Astrocyte of the spinal cord (primary cell): ENCODE measurements at places on chromosomes 7 and 10.
A peak's percentile ranks its signal among the peaks of the same experiment; 100 is the strongest.

DNA sequence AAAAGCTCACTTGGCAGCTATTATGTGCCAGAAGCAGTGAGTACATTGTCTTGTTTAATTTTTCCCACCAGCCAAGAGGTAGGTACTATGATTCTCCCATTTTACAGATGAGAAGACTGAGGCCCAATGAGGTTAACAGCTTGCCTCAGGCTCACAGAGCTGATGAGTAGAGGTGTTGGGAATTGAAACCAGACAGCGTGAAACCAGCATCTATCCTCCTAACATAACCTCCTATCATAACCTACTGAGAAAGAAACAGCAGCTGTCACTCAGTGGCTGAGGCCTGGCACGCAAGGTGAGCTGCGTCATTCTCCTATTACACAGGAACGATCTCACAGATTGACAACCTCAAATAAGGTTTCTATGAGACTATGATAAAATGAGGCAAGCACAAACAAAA, 6.2 kb downstream of the PYROXD2 start:
- no peak for DNase-seq

- no peak for DNase-seq
Measured at GRCh38 chr7:16532272-16532671, 5.6 kb downstream of the LRRC72 start.

DNA sequence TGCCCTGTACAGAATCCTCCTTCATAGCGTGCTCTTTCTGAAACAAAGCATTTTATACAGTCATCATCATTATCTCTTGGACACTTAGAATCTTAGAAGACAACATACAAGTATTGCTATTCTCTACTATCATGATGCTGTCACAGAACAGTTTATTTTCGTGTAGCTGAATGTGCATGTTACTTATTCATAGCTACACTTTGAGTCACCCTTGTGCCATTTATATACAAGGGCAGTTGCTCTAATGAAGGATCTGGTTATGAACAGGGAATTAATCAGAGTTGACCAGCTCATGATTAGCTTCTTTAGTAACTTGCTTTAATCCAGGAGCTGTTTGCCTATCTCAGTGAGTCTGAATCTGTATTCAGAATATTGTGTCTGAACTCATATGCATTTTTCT, 11.2 kb downstream of the CASP2 start:
- DNase-seq = no peak

DNA sequence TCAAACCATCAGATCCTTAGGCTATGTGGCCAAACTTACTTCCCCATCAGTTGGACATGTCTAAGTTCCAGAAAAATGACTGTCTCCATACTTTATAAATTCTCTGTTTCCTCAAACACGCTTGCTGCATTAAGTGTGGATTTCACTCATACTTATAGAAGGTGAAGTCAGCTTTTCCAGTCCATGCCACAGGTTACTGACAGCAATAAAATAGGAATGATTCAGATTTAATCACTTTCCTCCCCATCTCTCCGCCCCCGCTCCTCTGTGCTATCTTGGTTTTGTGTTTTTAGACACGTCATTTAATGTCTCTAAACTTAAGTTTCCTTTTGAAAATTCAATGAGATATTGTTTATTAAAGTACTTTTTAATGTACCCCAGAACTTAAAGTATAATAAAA, 1098.0 kb upstream of the C7orf33 start:
- peak; percentile 56 for DNase-seq

- peak; percentile 62 for DNase-seq
Measured at GRCh38 chr7:30863706-30864035, 48.0 kb upstream of the AQP1 start.

GRCh38 chr10:10830293-10830986, 187.2 kb upstream of the CELF2 start:
- DNase-seq = peak; percentile 88

GRCh38 chr7:138500892-138501291, 40.8 kb downstream of the TRIM24 start:
- no peak for DNase-seq

DNA sequence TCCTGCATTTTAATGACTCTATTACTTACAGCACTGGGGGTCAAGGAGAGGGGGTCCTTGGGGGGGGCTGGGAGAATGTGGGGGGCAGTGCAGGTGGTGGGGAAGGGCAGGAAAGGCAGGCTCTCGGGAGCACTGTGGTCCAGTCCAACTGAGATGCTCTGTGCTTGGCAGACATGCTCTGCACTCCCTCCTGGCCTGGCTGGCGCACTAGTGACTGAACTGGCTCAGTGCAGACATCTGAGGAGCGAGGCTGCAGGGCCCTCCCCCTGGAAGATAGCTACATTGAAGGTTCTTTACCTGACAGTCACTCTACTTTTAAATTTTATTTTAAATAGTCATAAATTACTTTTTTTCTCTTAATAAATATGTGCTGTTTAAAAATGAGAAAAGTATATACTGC, 105.7 kb downstream of the NEURL1 start:
- no peak for DNase-seq

DNA sequence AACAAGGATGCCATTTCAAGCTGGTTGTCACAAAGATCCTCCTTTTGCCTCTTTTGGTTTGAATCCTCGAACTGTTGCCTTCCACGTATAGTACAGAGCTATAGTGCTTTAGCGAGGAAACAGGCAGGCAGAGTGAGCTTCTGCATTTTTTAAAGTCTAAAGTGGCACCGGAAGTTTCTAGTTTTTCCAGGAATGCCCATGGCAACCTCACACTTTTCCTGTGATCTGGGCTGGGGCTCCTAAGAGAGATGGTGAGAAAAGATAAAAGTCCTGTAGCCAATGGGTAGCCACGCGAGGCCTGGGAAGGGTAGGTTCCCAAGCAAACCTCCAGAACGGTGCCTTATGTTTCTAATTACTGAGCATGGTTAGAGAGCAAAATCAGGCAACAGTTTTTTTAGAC, 76.7 kb downstream of the CALD1 start:
- DNase-seq = no peak

- no peak for DNase-seq
Measured at GRCh38 chr10:7306616-7307015, 104.2 kb downstream of the SFMBT2 start.

DNA sequence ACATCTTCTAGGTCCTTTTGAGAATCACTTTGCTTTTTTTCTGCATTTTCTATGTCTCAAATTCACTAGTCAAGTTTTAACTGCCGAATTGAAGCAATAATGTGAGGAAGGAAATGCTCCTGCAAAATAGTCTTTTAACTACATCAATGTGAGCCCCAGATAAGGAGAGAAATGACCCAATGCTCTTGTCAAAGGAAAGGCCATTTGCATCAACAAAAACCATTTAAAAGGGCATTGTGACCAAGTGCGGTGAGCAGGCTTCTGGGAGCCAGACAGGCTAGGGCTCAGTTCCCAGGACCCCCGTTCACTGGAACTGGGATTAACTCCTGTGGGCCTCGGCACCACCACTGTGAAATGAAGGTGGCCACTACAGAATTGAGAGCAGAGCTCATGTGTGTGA, 127.9 kb upstream of the EEPD1 start:
- no peak for DNase-seq

DNA sequence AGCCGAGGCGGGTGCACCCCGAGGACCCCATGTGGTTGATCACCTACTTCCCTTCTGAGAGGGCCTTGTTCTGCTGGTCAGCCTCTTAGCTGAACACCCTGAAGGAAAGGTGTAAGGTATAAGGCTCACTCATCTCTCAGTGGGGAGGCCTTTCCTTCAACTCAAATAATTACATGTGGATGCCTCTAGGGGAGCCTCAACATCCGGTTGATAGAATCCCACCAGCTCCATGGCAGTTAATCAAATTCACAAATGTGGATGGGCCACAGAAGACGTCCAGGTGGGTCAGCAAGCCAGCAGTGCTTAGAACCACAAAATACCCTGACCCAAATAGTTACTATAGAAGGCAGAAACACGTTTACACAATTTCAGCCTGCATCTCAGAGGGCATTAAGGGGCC, 37.7 kb upstream of the ZNF32 start:
- no peak for DNase-seq

GRCh38 chr10:97197030-97197500, 11.3 kb upstream of the SLIT1 start:
- no peak for DNase-seq

DNA sequence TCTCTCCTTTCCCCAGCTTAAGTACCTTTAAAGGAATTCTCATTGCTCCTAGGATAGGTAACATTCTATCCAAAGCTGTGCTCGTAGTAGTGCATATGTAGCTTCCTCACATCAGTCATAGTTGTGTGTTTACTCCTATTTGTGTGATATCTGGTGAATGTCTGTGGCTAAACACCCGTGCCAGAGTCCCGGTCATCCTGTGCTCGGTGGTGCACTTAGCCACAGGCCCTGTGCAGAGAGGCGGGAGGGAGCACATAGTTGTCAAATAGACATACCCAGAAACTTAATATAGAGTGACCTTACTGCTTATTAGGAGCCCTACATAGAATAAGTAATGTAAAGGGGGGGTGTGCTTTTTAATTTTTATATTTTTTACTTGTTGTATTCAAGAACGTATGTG, 76.6 kb downstream of the RBM33 start:
- DNase-seq = no peak

DNA sequence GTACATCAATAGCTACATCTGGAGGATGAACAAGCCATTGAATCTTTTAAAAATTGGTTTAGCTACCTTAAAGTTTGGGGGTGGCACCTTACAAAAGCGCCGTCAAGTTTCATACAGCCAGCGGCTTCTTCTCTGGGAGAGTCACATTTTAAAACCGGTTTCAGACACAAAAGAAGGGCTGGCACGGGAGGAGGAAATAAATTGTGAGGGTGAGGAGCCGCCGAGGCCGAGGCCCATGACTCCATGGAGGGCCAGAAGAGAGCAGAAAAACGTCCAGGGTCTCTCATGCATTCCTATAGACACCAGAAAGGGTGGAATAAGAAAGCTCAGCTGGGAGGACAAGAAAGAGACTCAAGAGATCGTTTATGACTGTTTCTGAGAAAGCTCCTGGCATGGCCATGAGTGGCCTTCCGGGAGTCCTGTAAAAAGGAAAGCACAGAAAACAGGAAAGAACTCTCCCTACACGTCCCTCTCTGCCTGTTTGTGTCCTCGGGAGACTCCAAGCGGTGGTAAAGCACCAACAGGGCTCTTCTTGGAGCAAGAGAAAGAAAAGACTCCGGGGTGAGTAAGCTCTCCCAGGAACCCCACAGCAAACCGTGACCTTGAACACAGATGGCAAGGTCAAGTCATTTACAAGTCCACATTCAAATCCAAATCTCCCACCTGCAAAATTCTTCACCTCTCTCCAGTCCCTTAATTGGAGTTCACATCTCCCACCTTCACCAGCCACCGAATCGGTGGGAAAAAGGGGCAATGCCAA, 1.8 kb downstream of the FRAT2 start:
- DNase-seq = peak; percentile 83

GRCh38 chr7:144038887-144039286, 9.9 kb upstream of the OR2A5 start:
- no peak for DNase-seq

DNA sequence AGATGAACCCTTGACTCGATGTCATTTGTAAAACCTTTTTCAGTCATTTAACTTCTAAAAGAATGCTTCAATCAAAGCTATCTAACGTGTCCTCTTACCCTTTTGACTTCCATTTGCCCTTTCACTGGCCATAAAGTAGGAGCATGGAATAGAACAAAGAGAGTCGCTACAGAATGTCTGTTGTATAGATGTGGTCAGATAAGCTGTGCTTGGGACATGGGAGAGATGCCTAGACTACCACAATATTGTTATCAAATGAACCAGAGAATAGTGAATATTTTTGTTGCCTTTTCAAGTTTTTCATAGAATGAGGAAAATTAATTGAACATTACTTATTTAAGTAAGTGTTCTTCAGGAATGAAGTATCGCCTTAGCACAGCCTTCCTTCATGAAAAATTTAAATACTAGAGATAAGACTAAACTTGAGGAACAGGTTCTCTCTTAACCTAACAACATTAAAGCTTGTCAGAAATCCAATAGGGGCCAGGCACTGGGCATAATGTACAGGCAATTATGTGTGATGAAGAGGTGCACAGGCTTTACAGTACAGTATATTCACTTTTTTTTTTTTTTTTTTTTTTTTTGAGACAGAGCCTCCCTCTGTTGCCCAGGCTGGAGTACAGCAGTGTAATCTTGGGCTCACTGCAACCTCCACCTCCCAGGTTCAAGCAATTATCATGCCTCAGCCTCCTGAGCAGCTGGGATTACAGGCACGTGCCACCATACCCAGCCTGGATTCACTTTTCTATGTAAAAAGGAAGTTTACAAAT, 7.5 kb upstream of the KMT2E start:
- DNase-seq = no peak

DNA sequence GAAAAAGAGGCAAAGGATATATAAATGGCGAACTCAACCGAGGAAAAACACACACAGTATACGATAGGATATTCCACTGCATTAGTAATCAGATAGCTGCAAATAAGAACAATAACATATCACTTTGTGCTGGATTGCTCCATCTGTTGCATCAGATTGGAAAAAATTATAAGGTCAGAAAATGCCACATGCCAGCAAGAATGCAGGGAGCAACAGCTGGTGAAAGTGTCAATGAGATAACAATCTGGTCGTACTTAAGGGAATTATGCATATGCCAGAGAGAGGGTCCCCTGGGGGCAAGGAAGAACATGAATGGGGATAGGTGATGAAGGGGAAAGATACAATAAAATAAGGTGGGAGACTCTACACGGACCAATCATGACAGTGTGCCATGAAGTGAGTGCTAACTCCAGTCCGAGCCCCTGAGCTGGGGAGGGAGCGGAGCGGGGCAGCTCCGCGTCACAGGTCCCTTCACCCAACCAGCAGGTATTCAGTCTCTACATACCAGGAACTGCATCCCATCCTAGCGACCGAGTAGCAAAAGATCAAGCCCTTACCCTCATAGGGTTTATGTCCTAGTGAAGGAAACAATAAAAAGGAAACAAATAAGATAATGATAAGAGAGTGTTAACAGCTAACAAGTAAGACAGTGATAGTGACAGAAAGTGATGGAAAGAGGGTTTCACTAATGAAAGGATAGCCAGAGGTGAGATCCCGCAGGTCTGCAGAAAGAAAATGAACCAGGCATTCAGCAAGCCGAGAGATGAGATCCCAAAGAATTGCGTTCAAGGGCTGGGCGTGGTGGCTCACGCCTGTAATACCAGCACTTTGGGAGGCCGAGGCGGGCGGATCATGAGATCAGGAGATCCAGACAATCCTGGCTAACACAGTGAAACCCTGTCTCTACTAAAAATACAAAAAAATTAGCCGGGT, 9.4 kb downstream of the MPP7 start:
- DNase-seq = no peak
